ENCODE measurements at places on chromosomes 5 and 9.

DNA sequence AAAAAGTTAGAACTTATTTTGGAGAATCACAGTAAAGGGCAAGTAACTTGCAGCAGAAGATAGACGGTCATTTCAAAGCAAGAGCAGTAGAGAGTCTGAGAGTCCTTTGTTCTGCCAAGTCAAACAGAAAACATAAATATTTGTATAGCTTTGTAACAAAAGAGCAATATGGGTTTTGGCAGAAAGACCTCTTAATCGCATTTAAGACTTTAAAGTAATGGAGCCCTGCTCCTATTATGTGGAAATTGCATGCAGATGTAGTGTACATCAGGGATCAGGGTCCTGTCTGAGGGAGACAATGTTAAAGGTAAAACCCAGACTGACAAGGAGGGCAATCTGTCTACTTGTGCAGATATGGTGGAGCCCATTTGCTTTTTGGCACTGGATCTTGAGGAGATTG, 87.2 kb downstream of the PGM5 start:
- DNase-seq, result no peak

DNA sequence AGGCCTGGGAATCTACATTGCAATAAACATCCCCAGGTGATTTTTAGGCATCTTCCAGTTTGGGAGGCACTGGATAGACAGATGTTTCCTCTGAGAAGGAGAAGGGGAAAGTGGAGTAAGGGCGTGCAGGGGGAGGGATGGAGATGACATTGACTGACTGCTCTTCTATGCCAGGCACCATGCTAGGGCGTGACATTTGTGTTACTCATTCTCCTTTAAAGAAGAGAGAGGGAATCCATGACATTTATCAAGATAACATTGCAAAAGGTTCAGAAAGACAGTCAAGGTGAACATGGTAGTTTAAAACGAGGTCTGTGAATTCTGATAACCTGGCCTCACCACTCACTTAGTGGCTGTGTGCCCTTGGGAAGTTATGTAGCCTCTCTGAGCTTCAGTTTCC, 35.8 kb downstream of the FGF1 start:
- no peak for DNase-seq

- peak; percentile 63 for DNase-seq
These were observed 767 bp downstream of the RALGPS1 start for GRCh38 chr9:126915281-126915816.

DNA sequence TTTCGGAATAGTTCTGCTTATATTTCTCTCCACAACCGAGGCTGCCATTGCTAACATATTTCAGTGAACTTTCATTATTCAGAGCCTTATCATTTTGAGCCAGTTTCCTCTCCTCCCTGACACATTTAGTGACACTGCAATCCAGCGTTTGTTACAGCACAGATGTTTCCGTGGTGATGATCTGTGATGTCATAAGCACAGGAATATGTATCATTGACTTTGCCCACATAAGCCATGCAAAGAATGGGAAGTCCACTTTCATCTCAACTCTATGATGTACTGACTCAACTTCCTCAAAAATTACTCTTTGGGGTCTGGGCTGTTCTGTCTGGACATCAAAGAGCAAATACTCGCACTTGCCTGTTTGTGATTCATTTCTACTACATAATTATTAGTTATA, 291.8 kb downstream of the EBF1 start:
- DNase-seq, result no peak

- no peak for DNase-seq
These were observed 15.3 kb downstream of the PLPP7 start for GRCh38 chr9:131304676-131305355.

GRCh38 chr9:109383356-109383755, 62.5 kb upstream of the EPB41L4B start:
- DNase-seq, result no peak

DNA sequence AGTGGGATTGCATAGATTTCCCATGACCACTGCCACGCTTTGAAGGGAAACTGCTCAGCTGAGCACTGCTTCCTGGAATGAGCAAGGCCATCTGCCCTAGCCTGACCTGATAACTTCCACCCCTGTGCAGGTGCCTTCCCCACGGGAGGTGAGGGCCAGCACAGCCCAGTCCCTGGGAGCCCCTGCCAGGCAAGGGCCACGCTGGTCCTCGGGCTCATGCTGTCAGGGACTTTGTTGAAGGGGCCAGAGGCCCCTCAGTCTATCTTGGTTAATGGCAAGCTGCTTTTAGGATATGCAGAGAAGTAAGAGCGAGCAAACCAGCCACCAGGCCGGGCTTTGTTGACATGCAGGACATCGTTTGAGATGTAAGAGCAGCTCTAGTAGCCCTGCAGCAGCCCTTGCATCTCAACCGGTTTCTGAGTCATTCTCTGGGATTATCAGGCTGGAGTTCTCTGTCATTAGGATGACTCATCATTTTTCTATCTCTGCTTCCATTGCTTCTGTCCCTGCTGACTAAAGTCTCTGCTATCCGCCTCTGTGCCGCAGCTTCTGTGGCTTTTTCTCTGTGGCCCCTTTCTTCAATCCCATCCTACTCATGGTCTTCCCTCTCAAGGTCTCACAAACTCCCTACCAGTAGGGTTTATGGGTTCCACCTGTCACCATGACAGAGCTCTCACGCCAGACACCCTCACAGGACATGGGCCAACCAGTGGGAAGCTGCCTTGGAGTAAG, 30.6 kb upstream of the IQGAP2 start:
- no peak for DNase-seq

DNA sequence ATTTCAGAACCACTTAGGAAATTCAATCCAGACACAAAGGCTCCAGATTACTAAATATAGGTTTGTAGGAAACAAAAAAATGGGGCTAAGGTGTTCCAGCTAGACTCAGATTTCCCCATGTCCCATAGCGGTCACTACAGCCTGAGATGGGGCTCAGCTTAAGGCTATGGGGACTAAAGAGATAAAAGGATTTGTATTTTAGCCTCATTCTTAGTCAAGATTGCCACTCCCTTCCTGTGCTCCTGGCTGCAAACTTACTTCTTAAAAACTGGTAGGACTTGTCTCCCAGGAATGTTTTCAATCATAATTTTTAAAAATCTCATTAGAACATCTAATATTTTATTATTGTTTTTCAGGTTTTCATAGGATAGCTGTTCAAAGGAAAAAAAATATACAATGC, 253.8 kb upstream of the DAB2 start:
- no peak for DNase-seq

DNA sequence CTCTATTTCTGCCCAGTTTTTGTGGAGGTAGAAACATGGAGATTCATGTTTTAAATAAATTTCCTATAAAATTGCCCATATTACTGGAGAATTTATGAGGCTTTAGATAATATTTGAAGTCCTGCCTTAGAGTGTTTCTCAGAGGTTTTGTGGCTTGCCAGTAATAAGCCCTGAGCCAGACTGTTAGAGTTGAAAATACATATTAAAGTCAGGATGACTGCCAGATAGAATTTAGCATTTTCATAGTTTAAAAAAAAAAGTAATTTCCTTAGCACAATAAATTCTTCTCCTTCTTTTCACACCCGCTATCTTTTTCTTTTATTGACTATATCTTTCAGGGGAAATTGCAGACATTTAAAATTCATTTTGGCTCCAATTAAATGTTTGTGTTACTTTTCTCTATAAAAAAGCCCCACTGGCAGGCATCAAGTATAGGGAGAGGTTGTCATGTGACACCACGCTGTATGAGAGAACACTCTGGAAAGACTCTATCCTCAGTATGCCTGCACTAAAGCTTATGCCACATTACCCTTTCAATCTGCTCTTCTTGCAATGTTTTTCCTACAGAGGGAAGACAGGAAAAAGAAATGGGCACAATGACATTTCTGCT, 135.2 kb downstream of the MPDZ start:
- no peak for DNase-seq

DNA sequence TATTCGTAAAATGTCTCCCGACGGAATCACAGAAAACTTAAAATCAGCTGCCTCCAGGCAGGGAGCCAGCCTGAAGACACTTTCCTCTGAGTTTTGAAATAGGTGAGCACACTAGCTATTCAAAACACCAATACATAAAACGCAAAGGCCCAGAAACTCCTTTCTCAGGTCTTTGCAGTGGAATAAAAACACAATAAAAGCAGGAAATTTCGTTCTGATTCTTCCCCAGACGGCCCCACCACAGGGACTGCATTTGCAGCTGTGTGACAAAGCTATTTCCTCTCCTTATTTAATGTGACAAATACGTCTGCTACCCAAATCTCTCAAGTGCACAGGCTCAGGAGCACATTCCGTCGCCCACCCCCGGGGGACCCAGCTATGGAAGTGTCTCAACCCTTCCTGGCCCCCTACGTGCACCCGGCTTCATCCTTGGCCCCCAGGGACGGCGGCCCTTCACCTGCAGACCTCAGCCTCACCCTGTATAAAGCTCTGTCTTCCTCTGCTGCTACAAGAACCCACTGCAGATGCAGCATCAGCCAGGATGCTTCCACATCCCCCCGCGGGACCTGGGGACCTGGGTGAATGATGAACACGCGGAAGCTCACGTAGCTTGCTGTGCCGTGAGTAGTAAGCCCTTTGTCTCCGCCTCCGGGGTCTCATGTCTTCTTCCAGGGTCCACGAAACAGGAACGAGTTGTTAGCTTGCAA, 24.9 kb downstream of the AHRR start:
- DNase-seq, result no peak

- no peak for DNase-seq
These were observed 77.7 kb upstream of the GNA14 start for GRCh38 chr9:77725820-77726219.

- DNase-seq, result no peak
These were observed at the start of gene RNF145 for GRCh38 chr5:159209438-159210209. Gene RNF145 (minus strand): TSS chr5:159209553. CDS start chr5:159203617, 5,936 bp downstream.

DNA sequence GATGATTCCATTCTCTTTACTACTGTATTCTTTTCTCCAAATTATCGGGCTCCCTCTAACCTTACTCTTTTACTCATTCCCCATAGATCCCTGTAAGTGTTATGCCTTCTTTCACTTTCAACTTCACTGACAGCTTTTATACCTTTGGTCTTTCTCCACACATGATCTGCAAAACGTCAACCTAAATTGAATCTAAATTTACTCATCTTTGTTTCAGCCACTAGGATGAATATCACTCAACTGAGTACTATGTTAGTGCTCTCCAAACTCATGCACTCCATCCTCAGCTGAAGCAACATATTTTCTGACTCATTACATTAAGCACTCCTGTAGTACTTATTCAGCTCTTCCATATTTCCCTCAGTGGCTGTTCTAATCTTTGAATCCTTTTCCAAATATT, 133.4 kb downstream of the ADAMTS19 start:
- no peak for DNase-seq

GRCh38 chr5:38576442-38576841, 20.0 kb upstream of the LIFR start:
- DNase-seq, result no peak

Data from NCI-H1930 (cell line).